CD4-positive, alpha-beta T cell treated with Interferon alpha-2 for 1 hour (primary cell): ENCODE measurements at places on chromosomes 7 and 10.

GRCh38 chr7:32206987-32207386 is 136.8 kb upstream of the PDE1C start:
- DNase-seq = no peak

GRCh38 chr10:646118-646524 is 43.3 kb downstream of the DIP2C start:
- DNase-seq = no peak

DNA sequence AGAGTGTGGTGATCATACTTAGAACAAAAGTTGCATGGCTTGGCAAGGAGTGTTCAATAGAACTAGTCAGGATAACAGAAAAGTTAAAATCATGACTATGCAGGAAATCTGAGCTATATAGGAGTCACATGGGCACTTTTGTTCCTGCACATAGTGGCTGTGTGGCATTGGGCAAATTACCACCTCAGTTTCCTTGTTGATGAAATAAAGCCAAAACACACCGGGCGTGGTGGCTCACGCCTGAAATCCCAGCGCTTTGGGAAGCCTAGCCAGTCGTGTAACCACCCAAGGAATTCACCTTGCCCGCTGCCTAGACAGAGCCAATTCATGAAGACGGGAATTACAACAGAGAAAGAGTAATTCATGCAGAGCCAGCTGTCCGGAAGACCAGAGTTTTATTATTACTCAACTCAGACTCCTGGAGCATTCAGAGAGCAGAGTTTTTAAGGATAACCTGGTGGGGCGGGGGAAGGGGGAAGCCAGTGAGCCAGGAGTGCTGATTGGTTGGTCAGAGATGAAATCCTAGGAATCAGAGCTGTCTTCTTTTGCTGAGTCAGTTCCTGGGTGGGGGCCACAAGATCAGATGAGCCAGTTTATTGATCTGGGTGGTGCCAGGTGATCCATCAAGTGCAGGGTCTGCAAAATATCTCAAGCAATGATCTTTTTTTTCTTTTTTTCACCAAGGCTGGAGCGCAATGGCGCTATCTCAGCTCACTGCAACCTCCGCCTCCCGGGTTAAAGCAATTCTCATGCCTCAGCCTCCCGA is 6.4 kb upstream of the MKRN1 start:
- no peak for DNase-seq

DNA sequence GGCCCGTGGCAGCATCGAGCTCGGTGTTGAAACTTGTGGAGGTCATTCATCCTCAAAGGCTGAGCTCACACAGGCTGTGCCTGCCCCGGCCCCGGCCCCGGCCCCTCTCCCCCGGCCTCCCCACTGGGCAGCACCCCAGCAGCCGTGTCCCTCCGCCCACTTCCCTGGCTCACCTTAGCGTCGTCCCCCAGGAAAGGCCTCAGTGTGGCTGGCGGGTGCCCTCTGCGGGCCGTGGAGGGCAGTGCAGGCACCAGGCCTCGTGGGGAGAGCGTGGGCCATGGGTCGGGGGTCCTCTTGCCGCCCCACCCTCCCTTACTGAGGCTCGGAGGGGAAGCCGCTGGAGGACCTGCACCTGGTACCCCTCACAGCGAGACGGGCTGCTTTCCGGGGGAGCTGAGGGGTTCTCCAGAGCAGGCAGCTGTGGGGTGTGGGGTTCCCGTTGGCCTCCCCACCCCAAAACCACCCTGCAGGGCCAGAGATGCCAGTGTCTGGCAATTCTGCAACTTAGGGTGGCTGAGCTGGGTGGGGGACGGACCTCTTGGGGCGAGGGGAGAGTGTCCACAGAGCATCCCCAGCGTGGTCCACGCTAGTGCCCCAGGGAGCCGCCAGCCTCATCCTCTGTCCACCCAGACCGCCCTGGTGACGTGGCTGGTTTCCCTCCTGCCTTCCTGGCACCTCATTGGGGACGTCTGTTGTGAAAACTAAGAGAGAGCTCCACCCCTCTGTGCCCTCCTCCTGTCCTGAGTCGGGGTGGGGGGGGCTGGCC is 44.2 kb upstream of the DPYSL4 start:
- DNase-seq = no peak

GRCh38 chr7:148711191-148712102 is 12.7 kb downstream of the CUL1 start:
- no peak for DNase-seq

DNA sequence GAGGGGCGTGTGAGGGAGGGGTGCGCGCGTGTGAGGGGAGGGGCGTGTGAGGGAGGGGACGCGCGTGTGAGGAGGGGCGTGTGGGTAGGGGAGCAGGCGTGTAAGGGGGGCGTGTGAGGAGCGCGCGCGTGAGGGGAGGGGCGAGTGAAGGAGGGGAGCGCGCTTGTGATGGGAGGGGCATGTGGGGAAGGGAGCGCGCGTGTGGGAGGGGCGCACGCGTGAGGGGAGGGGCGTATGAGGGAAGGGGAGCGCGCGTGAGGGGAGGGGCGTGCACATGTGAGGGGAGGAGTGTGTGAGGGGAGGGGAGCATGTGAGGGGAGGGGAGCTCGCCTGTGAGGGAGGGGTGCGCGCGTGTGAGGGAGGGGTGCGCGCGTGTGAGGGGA is 19.1 kb downstream of the MXI1 start:
- DNase-seq = peak; percentile 84

DNA sequence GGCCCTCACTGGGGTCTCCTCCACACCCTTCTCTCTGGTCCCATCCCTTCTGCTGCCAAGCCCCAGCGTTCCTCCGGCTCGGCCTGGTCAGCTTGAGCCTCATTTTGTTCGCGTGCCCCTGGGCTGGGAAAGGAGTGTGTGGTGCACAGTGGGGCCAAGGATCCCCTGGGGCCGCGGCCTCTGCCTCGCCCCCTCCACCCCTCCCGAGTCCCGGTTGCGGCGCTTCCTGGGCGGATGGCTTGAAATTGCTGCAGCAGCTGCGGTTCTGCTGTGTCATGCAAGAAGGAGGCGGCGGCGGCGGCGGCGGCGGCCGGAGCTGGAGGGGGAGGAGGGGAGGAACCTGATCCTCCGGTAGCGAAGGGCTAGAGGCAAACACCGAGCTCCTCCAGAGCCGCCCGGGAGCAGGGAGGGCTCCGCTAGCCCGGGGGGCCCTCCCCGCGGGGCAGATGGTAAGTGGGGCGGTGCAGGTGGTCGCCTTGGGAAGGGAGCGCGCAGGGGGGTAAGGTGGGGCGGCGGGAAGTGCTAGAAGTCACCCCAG is 217.8 kb upstream of the MKLN1 start:
- peak; percentile 81 for DNase-seq

DNA sequence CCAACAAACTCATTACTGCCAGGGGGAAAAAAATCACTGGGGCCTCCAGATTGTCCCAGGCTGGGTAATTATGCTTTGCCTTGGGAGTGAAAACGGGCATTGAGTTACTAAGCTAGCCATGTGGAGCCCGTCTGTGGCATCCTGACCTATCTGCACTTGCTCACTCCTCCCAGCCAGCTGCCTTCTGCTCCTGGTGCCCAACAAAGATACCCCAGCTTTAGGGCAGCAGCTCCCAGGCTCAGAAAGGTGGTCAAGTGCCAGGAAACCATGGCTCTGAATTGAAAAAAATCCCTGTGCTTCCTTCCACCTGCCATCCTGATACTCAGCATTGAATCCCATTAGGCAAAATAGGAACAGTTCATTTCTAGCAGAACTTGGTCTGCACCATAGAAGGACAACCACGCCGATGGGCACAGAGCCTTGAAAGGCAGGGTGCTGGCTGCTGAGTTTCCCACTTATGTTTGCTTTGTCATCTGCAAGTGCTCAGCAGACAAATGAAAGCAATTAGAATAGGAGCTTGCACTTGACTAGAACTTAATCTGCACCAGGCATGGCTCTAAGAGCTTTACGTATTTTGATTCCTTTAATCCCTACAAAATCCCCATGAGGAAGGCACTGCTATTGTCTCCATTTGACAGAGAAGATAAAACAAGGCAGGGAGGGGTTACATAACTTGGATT is 42.8 kb downstream of the HSPA12A start:
- no peak for DNase-seq

GRCh38 chr10:5355594-5356301 is 9.0 kb upstream of the UCN3 start:
- no peak for DNase-seq

GRCh38 chr7:92809760-92810573 is 26.4 kb downstream of the CDK6 start:
- peak; percentile 57 for DNase-seq

GRCh38 chr10:60960913-60961312 is 16.9 kb upstream of the RHOBTB1 start:
- no peak for DNase-seq

GRCh38 chr7:150385302-150385723 is 6.2 kb downstream of the ZNF775 start:
- no peak for DNase-seq

DNA sequence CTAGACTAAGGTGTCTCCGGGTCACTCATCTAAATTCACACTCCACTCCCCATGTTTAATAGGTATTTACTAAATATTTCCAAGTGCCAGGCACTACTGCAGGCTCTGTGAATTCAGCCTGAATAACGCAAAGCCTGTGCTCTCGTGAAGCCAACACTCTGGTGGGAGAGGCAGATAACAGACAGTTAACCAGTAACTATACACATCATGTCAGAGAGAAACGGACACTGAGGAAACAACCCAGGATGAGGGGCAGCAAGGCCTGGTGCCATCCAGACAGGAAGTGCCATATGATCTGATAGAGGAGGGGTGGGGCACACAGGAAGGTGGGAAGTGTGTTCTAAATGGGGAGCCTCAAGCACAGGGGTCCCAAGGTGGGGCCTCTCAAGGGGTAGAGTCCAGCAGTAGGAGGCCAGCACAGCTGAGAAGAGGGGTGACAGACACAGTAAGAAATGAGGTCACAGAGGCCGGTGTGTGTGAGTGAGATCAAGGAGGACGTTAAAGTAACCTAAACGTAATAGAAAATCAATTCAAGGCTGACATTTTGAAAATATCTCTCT is 85.3 kb downstream of the LARP4B start:
- DNase-seq = no peak

- no peak for DNase-seq
Measured at GRCh38 chr7:5349437-5350173, 66.9 kb downstream of the SLC29A4 start.

- no peak for DNase-seq
Measured at GRCh38 chr7:25845464-25845863, 306.5 kb upstream of the NFE2L3 start.

GRCh38 chr7:16839646-16840045 is 34.8 kb upstream of the AGR2 start:
- no peak for DNase-seq

GRCh38 chr7:84042110-84042539 is 152.5 kb downstream of the SEMA3A start:
- no peak for DNase-seq

DNA sequence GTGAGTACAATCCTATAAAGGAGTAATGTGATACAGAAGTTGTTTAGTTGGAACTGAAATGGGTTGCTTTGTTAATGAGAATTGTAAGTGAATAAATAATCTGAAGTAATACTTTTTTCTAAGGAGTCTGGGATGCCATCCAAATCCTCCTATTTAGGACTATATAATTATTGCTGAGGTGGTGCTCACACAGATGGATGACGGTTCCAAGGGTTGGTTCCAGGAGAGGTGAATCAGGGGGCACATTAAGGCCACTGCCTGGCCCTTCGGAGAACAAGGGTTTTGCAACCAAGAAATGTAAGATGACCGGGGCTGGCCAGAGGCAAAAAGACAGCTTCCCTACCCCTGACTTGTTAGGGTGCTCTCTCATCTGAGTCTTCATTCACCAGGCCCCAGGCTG is 352.7 kb downstream of the PHTF2 start:
- DNase-seq = no peak

DNA sequence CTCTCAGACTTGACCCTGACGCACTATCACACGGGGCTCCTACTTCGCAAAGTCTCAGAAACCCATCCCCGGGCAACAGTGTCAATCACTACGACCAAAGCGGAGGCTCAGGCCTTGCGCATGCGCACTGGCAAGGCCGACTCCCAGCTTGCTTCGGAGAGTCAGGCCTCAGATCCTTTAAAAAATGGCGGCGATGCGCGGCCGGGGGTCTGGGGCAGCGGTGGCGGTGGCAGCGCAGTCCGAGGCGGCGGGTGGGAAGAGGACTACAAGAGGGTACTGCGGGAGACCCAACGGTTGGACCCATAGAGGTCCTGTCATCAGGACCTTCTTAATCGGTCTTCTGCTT is 196.9 kb downstream of the ZNF716 start:
- no peak for DNase-seq

DNA sequence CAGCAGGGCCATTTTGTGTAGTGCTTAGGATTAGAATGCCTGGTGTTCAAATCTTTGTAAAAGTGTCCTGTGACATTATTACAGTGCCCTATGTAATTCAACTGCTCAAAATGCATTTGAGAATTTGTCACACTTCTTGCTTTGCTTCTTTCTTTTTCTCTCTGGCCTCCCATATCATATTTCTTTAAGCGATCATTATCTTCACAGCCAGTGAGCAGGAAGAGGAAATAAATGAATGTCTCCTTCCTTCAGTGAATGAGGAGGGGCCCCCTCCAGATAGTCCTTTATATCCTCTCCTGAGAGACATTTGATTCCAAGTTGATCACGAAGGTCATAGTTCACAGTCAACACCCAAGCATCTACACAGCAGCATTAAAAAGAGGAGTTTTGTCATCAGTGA is 425.1 kb upstream of the NPVF start:
- no peak for DNase-seq

- no peak for DNase-seq
Measured at GRCh38 chr10:86868353-86868752, 89.1 kb downstream of the MMRN2 start.

GRCh38 chr10:4512671-4513240 is 313.3 kb upstream of the AKR1E2 start:
- DNase-seq = no peak

DNA sequence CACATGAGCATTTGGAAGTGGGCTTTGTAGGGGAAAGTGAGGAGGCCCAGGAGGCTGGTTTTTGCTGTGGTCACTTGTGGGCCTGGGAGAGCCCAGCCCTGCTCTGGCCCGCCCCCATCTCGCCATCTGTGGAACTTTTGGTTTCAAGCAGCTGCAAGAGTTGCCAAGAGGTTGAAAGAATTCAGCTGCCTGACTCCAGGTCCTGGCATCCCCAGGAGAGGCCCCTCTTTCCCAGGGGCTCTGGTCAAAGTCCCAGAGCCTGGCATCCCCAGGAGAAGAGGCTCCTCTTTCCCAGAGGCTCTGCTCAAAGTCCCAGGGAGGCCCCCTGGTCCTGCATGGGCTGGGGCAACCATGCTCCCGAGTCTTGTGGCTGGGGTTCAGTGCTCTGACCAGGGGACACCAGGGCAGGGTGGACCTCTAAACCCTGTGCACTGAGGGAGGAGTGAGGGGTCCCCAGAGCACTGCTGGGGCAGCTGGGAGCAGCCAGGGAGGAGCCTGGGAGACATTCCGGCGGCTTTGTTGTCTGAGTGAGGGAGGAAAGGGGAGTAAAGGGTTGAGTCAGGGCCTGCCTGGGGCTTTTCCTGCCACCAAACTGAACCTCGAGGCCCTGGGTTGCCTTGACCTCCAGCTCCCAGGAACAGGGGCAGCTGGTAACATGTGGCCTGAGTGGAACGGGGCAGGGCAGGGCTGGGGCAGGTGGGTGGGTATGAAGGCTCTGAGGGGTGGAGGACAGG is 27.7 kb upstream of the CSGALNACT2 start:
- DNase-seq = no peak

- no peak for DNase-seq
Measured at GRCh38 chr10:123621492-123621891, 44.7 kb upstream of the GPR26 start.

GRCh38 chr7:47337531-47337930 is 244.4 kb downstream of the TNS3 start:
- no peak for DNase-seq

- no peak for DNase-seq
Measured at GRCh38 chr10:19833170-19833824, 17.1 kb downstream of the PLXDC2 start.
